Activated CD4-positive, alpha-beta T cell treated with anti-CD3 and anti-CD28 coated beads, Interleukin-2, amount 50 U/mL, for 24 hours (primary cell): ENCODE measurements at places on chromosomes 13 and 19.

DNA sequence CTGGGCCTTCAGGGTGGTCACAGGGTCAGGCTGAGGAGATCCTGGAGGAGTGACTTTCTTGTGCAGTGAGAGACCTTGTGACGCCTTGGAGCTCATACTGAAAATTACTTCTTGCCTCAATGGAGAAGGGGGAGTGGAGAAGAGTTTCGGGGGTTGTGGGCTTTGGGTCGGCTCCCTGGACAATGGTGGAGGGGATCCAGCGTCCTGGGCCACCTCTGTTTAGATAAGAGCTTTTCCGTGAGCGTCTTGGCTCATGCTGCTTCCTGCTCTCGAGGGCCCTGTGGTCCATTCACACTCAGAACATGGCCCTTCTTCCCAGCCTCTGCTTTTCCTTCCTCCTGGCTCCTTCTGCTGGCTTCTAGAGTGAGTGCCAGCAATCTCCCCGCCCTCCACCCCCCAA, 81.9 kb downstream of the FLT1 start:
- no peak for DNase-seq

GRCh38 chr13:49097374-49097773, 121.7 kb downstream of the FNDC3A start:
- no peak for DNase-seq

- no peak for DNase-seq
Measured at GRCh38 chr13:97212004-97212403, 10.1 kb upstream of the MBNL2 start.

DNA sequence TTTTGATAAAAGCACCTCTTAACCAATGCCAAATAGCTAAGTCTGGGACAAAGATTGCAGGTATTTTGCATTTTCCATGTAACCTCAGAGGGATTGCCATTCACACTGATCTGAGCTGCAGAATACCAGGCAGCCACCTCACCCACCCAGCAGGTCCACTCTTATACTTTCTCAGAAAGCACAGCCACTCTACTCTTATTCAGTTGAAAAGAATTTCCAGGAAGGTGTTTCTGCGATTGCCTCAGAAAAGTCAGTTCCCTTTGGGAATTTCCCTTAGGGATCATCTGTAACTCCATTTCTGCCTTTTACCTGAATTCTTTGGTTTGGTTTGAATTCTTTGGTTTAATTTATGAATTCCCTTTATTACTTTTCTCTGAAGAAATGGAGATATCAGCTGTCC, 904 bp upstream of the ALOX5AP start:
- DNase-seq, result no peak

DNA sequence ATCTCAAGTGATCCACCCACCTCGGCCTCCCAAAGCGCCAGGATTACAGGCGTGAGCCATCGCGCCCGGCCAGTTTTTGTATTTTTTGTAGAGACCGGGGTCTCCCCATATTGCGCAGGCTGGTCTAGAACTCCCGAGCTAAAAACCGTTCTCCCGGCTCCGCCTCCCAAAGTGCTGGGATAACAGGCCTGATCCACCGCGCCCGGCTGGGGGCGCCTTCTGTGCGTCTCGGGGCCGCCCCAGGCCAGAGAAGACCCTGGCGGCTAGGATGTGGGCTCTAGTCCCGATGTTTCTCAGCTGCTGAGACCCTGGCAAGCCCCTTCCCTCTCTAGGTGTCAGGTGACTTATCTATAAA, 3.6 kb downstream of the ARHGAP45 start:
- no peak for DNase-seq

DNA sequence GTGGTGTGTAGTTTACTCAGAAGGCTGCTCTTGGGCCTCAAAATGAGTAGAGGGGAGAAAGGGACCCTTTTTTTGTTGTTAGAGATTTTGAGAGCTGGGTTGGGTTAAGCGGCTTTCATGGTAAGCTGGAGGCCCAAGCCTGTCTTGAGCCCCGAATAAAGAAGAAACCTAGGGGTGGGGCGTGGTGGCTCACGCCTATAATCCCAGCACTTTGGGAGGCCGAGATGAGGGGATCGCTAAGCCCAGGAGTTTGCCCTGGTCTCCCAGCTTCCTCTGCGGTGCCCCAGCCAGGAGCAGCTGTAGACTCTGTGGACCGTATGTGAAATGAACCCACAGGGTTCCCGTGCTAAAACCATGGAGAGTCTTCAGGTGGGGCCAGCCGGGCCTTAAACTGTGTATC, 56.1 kb downstream of the KDM4B start:
- DNase-seq, result no peak

DNA sequence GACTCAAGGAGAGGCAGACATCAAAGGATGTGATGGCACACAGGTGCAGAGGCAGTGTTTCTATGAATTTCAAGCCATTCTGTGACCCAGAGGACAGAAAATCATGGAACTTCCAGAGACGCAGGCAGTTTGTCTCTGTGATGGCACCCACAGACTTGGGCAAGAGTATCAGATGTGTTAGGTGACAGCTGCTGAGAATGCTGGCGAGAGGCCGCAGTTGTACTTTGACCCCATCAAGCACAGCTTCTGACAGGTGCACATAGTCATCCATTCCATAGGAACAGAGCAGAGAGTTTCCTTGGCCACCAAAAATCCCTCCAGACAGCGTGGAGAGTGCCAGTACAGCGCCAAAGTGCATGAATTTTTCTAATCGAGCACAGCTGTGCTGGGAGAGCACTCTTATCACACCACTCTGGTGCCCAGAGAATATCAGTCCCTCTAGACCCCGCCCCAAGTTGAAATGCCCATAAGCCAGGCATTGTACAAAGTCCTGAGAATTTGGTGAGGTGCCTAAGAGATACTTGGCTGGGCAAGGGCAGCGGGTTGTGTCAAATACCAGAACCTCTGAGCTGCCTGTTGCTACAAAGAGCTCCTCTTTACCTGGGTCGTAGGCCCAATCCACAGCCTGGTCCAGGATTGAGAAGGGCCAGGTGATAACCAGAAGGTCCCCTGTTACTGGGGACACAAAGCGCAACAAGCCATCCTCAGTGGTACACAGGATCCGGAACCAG, 12.4 kb downstream of the WDR87 start:
- DNase-seq, result no peak

GRCh38 chr13:97946951-97947588, 6.4 kb upstream of the IPO5 start:
- DNase-seq, result no peak

DNA sequence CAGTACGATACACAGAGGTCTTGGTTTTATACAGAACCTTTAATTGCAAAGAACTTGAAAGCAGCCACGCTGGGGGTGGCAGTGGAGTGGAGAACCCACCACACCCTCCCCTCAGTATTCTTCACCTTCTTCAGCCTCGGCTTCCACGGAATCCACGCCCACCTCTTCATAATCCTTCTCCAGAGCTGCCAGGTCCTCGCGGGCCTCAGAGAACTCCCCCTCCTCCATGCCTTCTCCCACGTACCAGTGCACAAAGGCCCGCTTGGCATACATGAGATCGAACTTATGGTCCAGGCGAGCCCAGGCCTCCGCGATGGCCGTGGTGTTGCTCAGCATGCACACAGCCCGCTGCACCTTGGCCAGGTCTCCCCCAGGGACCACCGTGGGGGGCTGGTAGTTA, 7.9 kb downstream of the TUBA3C start:
- DNase-seq, result no peak

- DNase-seq, result no peak
Measured at GRCh38 chr19:18233224-18233825, 7.1 kb upstream of the PDE4C start.

DNA sequence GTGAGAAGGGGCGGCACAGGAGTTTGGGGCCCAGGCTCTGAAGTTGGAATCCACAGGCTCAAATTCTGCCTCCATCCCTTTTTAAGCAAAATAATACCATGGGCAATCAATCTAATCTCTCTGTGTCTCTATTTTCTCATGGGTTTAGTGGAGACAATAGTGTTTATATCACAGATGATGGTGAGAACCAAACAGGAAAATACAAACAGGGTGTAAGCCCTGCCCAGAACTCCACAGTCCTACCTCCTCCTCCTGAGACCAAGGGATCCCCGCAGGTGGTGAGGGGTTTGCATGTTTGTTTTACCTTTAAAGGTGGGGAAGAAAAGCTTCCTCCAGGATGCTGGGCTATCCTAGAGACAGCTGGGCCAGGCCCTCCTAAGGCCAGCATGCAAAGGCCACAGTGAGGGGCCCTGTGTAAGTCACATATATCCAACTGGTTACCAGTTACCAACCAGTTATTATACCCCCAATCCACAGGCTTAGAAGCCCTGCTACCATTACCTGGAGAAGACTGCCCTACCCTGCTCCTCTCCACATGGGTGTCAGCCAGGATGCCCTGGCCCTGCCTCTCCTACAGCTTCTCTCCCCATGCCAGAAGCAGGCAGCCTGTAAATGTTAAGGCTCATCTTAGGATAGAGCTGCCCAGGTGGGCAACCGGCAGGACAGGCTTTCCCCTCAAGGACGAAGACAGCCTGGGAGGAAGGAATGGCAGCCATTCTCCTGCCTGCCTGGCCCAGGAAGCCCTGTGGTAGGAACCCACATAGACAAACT, 658.4 kb downstream of the UQCRFS1 start:
- no peak for DNase-seq

GRCh38 chr13:105816994-105817393, 718.5 kb downstream of the EFNB2 start:
- DNase-seq, result no peak
